Stimulated activated CD4-positive, alpha-beta T cell treated with anti-CD3 and anti-CD28 coated beads, Interleukin-1b, Interleukin-23, amount 100 ng/mL, for 1 hour (primary cell): ENCODE measurements at places on chromosomes 3 and 15.

GRCh38 chr3:134685929-134686802 lies 35.3 kb upstream of the KY start:
- no peak for DNase-seq

- no peak for DNase-seq
Observed at GRCh38 chr3:4856136-4856535, 123.1 kb upstream of the BHLHE40 start.

GRCh38 chr3:56126632-56127031 lies 341.6 kb downstream of the ERC2 start:
- DNase-seq, result no peak

GRCh38 chr3:15382405-15382923 lies 44.9 kb downstream of the METTL6 start:
- DNase-seq, result no peak

GRCh38 chr3:17091910-17092582 lies 207.3 kb downstream of the PLCL2 start:
- DNase-seq, result no peak

GRCh38 chr15:59372352-59373211 lies at the start of gene MYO1E:
TSS of gene MYO1E (minus strand) at chr15:59372871. CDS start at chr15:59372500, 371 bp downstream.
- DNase-seq, result no peak

GRCh38 chr3:115533218-115533617 lies 90.1 kb upstream of the GAP43 start:
- no peak for DNase-seq

- no peak for DNase-seq
Observed at GRCh38 chr3:101381809-101382208, 61.4 kb upstream of the IMPG2 start.

DNA sequence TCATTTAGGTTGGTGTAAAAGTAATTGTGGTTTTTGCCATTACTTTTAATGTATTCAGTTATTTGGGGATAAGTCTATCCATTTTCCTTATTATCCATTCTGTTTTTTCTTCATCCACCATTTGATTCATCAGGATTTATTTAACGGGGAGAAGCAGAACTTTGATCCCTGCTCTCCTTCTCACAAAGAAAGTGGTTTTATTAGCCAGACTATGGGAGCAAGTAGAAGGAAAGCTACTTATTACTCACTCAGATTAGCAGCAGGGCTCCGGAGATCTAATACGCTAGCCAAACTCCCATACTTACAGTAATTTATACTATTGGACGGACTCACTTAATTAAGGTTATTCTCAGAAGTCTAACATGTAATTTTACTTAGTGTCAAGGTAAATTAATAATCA lies 14.7 kb upstream of the TMEM87A start:
- no peak for DNase-seq

DNA sequence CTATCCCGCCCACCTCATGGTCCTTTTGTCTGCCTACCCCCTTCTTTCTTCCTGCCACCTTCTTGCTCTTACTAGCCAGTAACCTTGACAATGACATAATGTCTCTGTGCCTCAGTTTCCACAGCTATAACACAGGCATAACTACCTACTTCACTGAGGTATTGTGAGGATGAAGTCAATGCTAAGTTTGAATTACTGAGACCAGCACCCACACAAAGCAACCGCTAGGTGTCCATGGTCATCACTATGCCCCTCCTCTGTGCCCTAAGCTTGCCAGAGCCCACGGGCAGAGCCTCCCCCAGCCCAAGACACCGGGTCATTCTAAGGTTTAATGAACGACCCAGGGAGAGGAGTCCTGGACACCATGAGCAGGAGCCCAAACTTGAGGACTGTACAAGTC lies 101.6 kb downstream of the OXNAD1 start:
- no peak for DNase-seq

- no peak for DNase-seq
Observed at GRCh38 chr3:59339818-59340217, 290.0 kb upstream of the CFAP20DC start.

DNA sequence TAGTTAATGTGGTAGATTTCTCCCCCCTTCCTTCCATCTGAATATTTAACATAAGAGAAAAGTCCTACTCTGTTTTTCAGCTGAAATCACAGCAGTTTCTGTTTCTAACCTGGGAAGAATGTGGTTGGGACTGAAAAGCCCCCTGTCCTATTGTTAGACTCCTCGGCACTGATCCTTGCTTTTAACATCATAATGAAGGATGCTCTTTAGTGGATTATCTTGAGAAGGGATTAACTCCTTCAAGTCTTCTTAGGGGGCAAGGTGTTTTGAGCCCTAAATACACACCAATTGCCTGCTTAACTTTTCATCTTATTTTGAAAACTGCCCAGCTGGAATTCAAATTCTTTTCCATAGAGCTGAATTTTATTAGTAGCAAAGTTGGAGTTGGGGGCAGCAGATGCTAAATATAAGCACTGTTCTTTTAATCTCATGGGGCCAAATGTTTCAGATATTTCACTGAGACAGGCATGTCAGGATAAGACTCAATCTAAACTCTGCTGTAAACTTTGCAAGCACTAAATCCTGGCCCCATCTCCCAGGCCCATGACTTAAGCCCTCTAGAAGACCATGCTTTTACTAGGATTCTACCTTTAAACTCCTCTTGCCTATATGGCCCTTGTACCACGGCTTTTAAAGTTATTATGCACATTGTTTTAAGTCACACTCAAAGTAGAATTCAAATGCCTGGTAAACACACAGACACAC lies 243.2 kb upstream of the NR2F2 start:
- DNase-seq, result no peak

DNA sequence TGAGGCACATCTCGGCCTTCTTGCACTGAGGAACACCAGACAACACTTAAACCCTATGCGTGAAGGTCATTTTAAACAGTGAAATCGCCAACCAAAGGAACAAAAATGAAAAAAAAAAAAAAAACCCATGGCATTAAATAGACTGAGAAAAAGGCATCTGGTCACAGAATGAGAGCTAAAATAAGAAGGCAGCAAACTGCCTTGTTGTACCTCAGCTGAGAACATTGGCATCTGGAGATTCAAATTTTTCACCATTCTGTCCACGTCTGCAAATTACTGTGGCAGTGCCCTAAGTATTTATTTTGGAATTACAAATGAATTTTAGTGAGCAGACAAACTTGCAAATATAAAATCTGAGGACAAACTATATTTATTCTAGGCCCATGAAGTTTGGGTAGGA lies 82.6 kb upstream of the POU1F1 start:
- DNase-seq, result no peak

DNA sequence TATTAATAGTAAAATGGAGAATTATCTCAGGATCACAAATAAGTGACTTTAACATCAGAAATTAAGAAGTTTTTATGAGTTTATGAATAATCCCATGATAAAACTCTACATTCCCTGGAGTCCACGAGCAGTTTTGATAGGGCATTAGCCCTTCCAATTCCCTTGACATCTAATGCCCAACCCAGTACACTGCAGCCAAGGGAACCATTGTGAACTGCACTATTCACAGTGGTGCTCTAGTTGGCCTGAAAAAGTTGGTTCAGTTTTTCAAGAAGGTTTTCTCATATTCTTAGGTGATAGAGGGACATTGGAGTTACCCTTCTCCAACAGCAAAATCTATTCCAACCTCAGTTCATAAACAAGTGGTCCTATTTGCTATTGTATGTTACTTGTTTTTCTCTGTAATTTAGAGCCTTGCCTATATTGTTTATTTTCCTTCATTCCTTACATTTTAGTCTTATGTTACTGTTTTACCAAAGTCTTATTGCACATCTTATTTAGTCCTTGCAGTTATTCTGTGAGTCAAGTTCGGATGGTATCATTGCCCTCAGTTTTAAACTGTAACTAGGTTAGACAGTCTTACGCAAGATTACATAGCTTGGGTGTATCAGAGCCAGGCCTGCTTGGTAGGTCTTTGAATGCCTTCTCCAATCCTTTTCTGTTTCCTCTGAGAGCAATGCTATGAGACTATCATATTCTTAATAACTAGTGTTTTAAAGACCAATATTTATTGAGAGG lies 57.9 kb upstream of the SAMMSON start:
- no peak for DNase-seq

DNA sequence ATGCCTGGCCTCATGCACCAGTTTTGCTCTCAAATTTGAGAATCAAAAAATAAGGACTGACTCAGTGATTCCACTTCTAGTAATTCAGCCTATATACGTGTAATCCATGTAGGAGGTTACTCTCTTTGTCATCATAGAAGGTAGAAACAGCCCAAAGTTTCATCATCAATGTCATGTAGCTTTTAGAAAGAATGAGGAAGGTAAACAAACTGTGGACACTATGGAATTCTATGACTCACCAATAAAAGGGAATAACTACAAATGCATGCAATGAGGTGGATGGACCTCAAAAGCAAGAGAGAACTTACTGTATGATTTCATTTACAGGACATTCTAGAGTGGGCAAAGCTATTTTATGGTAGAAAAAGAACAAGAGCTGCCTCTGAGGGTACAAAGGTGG lies 93.2 kb upstream of the LRIG1 start:
- no peak for DNase-seq

DNA sequence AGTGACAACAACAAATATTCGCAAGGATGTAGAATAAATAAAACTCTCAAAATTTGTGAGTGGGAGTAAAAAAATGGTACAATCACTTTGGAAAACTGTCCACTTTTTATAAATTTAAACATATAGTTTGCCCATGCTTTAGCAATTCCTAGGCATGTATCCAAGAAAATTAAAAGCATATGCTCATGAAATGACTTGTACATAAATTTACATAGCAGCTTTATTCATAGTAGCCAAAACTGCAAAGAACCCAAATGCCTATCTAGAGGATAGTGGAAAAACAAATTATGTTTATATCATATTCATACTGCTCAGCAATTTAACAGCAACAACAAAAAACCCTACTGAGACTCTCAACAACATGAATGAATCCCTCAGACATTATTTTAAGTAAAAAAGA lies 363.6 kb upstream of the CCDC54 start:
- DNase-seq, result no peak

GRCh38 chr3:16103472-16103871 lies 71.0 kb upstream of the GALNT15 start:
- DNase-seq, result no peak

DNA sequence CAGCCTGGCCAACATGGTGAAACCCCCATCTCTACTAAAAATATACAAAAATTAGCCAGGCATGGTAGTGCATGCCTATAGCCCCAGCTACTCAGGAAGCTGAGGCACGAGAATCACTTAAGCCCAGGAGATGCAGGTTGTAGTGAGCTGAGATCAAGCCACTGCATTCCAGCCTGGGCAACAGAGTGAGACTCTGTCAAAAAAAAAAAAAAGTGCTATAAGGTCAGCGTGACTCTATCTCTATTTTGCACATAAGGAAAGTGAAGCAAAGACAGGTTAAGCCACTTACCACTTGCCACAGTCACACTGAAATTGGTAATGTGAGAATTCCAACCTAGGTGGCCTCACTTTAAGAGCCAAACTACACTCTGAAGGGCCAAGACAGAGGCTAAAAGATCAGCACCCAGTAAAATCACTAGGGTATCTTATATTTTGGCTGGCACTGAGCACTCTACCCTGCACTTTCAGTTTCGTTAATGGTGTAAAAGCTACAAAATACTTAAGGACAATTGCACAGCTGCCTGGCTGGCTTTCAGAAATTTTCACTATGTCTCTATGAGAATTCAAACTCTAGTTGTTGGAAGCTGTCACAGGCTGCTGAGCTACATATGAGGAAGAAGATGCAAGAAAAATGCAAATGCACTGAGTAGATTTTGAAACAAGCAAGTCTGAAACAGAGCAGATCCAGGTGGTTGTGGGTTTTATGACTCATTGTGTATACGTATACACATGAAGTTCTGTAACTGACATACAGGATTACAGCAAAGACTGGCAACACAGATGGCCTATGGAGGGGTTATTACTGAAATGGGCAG lies 32.7 kb downstream of the TRANK1 start:
- no peak for DNase-seq

DNA sequence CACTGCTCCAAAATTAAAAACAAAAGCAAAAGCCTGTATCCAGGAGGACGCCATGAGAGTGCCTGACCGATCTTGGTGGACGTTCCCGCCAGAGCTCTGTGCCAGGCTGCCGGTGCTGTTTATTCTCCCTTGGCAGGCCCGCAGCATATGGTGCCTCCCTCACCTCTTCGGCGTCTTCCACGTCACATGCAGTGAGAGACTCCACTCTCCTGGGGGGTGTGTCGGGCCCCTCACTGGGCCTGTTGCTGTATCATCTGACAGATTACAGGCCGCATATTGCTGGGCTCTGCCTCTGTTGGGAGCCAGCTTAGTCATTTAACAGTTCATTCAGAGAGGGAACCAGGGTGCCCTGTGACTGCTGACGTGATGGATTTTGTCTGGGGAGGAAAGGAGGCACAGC lies 86.4 kb upstream of the ARRDC4 start:
- DNase-seq, result no peak

DNA sequence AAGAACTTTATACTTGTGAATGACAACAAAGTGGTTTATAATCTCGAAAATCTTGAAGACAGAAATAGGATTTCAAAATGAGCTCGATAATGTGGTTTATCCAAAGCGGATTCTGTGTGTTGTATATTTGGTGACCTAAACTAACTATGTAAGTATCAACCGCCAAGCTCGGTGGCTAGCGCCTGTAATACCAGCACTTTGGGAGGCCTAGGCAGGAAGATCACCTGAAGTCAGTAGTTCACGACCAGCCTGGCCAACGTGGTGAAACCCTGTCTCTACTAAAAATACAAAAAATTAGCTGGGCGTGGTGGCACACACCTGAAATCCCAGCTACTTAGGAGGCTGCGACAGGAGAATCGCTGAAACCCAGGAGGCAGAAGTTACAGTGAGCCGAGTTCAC lies 2.2 kb downstream of the ATP13A3 start:
- DNase-seq, result no peak

- DNase-seq, result no peak
Observed at GRCh38 chr3:156635034-156635433, 39.4 kb upstream of the TIPARP start.

DNA sequence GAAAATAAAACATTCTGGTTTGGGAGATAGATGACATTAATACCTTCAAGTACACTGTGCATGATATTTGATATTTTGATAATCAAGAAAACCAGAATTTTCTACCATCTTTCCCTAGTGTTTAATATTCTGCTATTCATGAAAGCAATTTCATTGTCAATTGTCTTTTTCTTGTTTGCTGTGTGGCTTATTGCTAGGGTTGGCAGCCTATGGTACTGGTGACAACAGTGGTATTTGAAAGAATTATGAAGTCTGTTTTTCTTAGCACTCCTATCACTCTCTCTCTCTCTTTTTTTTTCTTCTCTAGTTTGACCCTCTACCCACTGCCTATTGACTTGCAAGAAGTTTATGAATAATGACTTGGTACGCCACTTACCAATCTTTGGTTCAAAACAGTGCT lies 15.4 kb downstream of the RNF13 start:
- no peak for DNase-seq

- DNase-seq, result no peak
Observed at GRCh38 chr15:98144388-98144787, 183.9 kb downstream of the ARRDC4 start.

- no peak for DNase-seq
Observed at GRCh38 chr3:126895178-126896066, 87.5 kb upstream of the PLXNA1 start.

GRCh38 chr3:45582430-45582829 lies 12.1 kb upstream of the LIMD1 start:
- DNase-seq, result no peak
